ENCODE measurements at places on chromosomes 2 and 18. TPM values are rescaled to one million over a fixed set of nuclear protein-coding genes. Genes with fewer than 3 reads are reported as not detected.

GRCh38 chr2:189860161-189860560 is 75.9 kb downstream of the PMS1 start:
- no peaks in the 10 kb centered on the region for H3K36me3 ChIP-seq
- H3K27ac ChIP-seq = no peak overlapping the region
- no peaks in the 10 kb centered on the region for H3K4me1 ChIP-seq
- DNase-seq = no peak
- no peak overlapping the region for H3K4me3 ChIP-seq

C2orf80 gene
- total RNA-seq = not detected

LIMS1 gene
- 34.1 TPM for total RNA-seq

DNA sequence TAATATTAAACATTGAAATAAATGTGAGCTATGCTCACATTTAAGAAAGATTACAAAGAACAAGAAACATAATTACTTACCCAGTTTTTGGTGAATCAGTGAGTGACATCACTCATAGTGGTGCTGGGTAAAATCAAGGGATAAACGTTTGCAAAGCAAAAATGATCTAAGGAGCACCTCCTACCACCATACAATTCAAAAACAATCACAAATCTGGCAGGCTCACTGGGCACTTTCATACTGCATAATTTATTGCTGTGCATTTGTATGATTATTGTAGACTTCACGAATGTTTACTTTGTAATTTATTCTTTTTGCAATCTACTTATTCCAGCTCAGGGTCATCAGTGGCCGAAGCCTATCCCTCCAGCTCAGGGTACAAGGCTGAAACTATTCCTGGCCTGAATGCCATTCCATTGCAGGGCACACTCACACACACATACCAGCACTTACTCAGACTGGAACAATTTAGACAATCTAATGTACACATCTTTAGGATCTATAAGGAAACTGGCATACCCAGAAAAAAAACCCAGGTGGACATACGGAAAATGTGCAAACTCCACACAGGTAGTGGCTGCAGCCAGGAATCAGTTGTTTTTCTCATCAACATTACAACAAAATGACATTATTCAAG is 34.4 kb downstream of the AFTPH start:
- H3K27ac ChIP-seq = no peak overlapping the region
- no peaks in the 10 kb centered on the region for H3K36me3 ChIP-seq
- no peak for DNase-seq
- H3K27me3 ChIP-seq = no peaks in the 10 kb centered on the region
- no peak overlapping the region for H3K4me3 ChIP-seq

GPR35 gene
- 92.2 TPM for total RNA-seq

- no peaks in the 10 kb centered on the region for H3K4me1 ChIP-seq
- no peak overlapping the region for H3K27ac ChIP-seq
- no peaks in the 10 kb centered on the region for H3K36me3 ChIP-seq
- H3K27me3 ChIP-seq = no peaks in the 10 kb centered on the region
These were observed 13.1 kb downstream of the RBBP8 start for GRCh38 chr18:22946217-22946616.

DNA sequence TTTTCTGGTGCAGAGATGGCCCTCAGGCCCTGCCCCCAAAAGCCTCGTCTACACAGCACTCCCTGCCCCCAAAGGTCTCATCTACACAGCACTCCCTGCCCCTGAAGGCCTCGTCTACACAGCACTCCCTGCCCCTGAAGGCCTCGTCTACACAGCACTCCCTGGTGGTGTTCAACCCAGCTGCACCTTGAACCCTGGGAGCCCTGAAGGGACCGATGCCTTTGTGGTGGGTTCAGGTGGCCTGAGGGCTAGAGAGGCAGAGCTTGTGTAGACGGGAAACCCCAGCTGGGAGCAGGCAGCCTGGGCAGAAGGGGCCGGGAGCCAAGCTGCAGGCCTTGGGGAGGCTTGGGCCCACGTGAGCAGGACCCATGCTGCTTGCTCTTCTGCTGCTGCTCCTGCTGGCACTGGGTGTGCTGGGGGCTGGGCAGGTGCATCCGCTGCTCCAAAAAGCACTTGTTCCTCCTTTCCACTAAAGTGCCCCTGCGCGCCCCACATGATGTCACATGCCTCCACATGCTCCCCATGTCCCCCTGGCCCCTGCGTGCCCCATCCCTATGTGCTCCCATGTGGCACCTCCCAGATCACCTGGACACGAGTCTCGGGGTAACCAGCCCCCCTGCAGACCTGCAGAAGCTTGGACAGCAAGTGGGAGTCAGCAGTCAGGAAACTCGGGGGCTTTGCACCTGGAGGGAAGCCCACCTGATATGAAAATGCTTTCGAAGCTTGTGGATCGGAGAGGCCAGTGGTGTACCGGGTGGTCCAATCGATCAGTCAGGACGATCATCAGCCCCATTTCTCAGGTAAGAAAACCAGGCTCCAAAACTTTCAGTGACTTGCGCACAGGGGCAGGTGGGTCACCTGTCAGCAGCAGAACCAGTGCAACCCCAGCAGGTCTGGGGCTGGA is 94.9 kb upstream of the CTDP1 start:
- H3K36me3 ChIP-seq = no peaks in the 10 kb centered on the region
- no peak overlapping the region for H3K4me3 ChIP-seq
- no peaks in the 10 kb centered on the region for H3K27me3 ChIP-seq
- no peaks in the 10 kb centered on the region for H3K4me1 ChIP-seq

NPAS2 gene
- total RNA-seq = 38.3 TPM

GRCh38 chr2:98015671-98016070 is 19.9 kb upstream of the TMEM131 start:
- no peak for DNase-seq
- no peaks in the 10 kb centered on the region for H3K27me3 ChIP-seq
- no peak overlapping the region for H3K4me3 ChIP-seq
- H3K4me1 ChIP-seq = no peaks in the 10 kb centered on the region
- H3K27ac ChIP-seq = no peak overlapping the region
- no peaks in the 10 kb centered on the region for H3K36me3 ChIP-seq

DNA sequence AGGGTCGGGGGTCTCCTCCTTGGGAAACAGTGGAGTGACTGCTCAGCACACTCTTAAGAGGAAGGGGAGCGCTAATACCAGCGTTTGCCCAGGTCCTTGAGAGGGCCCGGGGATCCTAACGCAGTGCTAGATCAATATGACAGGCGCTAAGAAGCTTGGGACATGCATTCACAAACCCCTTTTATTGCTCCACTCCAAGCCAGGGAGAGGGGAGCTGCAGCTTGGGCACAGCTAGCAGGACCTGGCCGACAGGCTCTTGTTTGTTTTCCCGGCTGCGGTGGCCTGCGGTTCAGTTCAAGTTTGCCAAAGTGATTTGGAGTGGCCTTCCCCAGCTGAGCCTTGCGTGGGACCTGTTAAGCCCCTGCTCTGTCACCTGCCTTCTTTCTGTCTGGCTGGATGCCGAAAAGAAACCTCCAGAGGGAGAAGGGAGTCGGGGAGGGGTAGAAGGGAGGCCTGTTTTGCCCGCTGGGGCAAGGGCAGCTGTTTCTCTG is 152.1 kb downstream of the GLI2 start:
- H3K36me3 ChIP-seq = no peaks in the 10 kb centered on the region
- H3K27me3 ChIP-seq = no peaks in the 10 kb centered on the region
- H3K4me1 ChIP-seq = no peaks in the 10 kb centered on the region
- H3K4me3 ChIP-seq = no peak overlapping the region

DNA sequence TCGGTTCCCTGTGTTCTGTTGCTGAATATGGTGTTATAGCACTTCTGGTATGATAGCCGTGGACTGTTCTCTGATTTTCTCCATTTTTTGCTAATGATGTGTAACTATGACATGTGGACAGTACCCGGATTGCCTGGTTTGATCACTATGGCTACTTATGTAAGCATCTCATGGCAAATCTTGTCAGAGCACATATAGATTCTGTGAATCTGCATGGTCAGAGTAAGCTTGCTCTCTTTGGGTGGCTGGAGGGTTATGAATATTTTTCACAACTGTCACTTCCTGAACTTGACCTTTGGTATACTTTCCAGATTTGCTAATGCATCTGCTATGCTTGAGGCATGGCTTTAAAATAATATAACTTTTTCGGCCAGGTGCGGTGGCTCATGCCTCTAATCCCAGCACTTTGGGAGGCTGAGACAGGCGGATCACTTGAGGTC is 36.8 kb upstream of the ATP8B1 start:
- H3K4me1 ChIP-seq = no peaks in the 10 kb centered on the region
- H3K27ac ChIP-seq = no peak overlapping the region
- no peak overlapping the region for H3K4me3 ChIP-seq
- DNase-seq = no peak
- no peaks in the 10 kb centered on the region for H3K36me3 ChIP-seq
- no peaks in the 10 kb centered on the region for H3K27me3 ChIP-seq

GRCh38 chr18:2900684-2901422 is 54.0 kb downstream of the EMILIN2 start:
- no peak overlapping the region for H3K4me3 ChIP-seq
- no peak for DNase-seq
- no peaks in the 10 kb centered on the region for H3K4me1 ChIP-seq
- no peak overlapping the region for H3K27ac ChIP-seq

KATNAL2 gene
- 2.2 TPM for total RNA-seq

SPDYA gene
- total RNA-seq = 0.42 TPM

DNA sequence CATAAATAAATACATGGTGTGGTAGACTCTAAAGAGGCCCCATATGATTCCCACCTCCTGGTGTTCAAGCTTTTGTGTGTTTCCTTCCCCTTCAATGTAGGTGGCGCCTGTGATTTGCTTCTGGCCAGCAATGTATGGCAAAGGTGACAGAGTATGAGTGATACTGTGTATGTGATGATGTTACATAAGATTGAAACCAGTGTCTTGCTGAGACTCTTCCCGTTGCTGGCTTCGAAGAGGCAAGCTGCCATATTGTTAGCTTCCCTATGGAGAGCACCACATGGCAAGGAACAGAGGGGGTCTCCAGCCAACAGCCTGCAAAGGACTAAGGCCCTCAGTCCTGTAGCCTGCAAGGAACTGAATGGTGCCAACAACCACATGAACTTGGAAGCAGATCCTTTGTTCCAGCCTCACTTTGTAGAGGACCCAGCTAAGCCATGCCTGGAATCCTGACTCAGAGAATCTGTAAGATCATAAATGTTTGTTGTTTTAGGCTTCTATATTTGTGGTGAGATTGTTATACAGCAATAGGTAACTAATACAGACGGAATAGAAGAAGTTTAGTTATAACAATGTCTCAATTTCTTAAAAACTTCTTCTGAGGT is 1.7 kb upstream of the SMAD4 start:
- no peaks in the 10 kb centered on the region for H3K4me1 ChIP-seq
- H3K36me3 ChIP-seq = no peaks in the 10 kb centered on the region
- H3K4me3 ChIP-seq = no peak overlapping the region
- peak; percentile 43 for DNase-seq
- no peak overlapping the region for H3K27ac ChIP-seq

DNA sequence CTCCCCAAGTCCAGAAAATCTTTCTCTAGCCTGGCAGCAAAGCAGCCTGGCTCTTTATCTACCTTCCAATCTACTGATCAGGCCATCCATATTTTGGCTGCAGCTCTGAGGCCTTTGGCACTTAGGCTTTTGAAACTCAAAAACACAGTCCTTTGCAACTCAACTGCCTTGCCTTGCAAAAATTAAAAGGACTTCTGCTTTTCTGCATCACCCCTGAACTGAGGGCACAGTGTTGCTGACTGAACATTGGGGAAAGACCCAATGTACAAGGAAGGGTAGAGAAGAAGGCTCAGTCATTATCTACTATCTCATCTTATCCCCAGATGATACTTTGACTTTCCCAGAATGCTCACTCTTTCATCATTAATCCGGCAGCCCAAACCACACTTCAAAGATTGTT is 625.5 kb downstream of the ARHGAP15 start:
- no peak overlapping the region for H3K27ac ChIP-seq
- H3K4me1 ChIP-seq = no peaks in the 10 kb centered on the region
- no peaks in the 10 kb centered on the region for H3K36me3 ChIP-seq
- no peak overlapping the region for H3K4me3 ChIP-seq
- H3K27me3 ChIP-seq = no peaks in the 10 kb centered on the region

PLGLB2 gene
- 1.1 TPM for total RNA-seq

BOLA3 gene
- total RNA-seq = 95.1 TPM

DNA sequence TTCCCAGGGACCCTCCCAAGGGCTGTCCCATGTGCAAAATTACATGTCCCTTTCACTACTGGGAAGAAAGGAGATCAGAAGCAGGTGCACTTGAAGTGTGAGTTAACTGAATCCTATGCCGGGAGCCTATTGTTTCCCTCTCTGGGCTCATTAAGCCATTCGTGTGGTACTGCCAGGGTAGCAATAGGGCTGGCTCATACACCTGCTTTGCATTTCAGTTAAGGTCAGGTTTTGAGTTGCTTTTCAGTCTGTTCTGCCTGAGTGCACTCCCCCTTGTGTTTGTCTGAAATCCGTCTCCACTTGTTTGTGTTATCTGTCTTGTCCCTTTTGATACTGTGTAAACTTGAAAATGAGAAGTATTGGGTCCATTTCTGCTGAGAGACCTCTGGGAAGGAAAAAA is 1232.6 kb upstream of the NRXN1 start:
- no peak overlapping the region for H3K4me3 ChIP-seq
- no peak for DNase-seq
- H3K36me3 ChIP-seq = no peaks in the 10 kb centered on the region
- H3K27me3 ChIP-seq = no peaks in the 10 kb centered on the region
- H3K27ac ChIP-seq = no peak overlapping the region

GRCh38 chr18:32351032-32351431 is 119.7 kb downstream of the GAREM1 start:
- no peaks in the 10 kb centered on the region for H3K36me3 ChIP-seq
- H3K4me1 ChIP-seq = no peaks in the 10 kb centered on the region
- H3K27ac ChIP-seq = no peak overlapping the region
- H3K27me3 ChIP-seq = no peaks in the 10 kb centered on the region

GRCh38 chr18:58511897-58512581 is 116.9 kb downstream of the ALPK2 start:
- H3K36me3 ChIP-seq = no peaks in the 10 kb centered on the region
- DNase-seq = no peak
- no peaks in the 10 kb centered on the region for H3K27me3 ChIP-seq
- H3K4me3 ChIP-seq = no peak overlapping the region
- no peaks in the 10 kb centered on the region for H3K4me1 ChIP-seq

DNA sequence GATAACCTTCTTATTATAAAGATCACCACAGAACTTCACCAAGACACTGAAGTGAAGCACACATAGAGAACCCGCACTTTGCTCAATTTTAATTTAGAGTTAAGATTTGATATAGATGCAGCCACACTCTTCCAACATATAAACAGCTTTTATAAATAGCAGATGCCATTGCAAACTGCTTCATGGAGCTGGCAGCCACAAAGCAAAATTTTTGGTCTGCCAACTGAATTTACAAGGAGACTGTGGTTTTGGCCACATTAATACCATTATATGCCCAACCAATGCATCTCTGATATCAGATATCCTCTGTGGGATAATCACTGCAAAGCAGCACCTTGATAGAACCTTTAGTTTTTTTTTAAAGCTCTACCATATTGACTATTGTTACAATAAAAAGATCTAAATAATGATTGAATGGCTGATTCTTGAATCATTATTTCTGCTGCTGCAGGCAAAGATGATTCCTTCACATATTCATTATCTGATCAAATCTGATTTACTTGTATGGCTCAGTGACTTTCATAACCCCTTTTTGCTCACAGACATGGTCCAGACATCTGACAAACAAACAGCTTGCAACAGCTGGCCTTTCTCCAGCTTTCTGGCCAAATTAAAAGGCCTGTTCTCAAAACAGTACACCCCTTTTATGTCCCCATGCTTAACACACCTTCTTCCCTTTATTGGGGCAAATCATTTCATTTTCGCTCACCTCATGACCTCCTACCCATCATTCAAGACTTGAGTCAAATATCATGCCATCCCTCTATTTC is 88.4 kb downstream of the METTL4 start:
- no peak for DNase-seq
- no peaks in the 10 kb centered on the region for H3K4me1 ChIP-seq
- no peaks in the 10 kb centered on the region for H3K27me3 ChIP-seq
- no peak overlapping the region for H3K4me3 ChIP-seq
- H3K36me3 ChIP-seq = no peaks in the 10 kb centered on the region

SULT1C4 gene
- 2.0 TPM for total RNA-seq

KCNS3 gene
- total RNA-seq = 10.7 TPM

GRCh38 chr18:65659312-65659711 is 91.5 kb upstream of the CDH7 start:
- no peak for DNase-seq
- H3K27me3 ChIP-seq = no peaks in the 10 kb centered on the region
- H3K4me3 ChIP-seq = no peak overlapping the region
- H3K4me1 ChIP-seq = no peaks in the 10 kb centered on the region

Measured in colonic mucosa (tissue), 4 donors.